Mesenteric fat pad (tissue), 1 donor: ENCODE measurements at places on chromosomes 1 and 21.

- no peak for DNase-seq
Measured at GRCh38 chr1:216531263-216532239, 108.3 kb upstream of the USH2A start.

- DNase-seq = no peak
Measured at GRCh38 chr1:112879834-112880233, 76.2 kb downstream of the SLC16A1 start.

GRCh38 chr1:25019337-25020172, 89.5 kb upstream of the RUNX3 start:
- DNase-seq = no peak

DNA sequence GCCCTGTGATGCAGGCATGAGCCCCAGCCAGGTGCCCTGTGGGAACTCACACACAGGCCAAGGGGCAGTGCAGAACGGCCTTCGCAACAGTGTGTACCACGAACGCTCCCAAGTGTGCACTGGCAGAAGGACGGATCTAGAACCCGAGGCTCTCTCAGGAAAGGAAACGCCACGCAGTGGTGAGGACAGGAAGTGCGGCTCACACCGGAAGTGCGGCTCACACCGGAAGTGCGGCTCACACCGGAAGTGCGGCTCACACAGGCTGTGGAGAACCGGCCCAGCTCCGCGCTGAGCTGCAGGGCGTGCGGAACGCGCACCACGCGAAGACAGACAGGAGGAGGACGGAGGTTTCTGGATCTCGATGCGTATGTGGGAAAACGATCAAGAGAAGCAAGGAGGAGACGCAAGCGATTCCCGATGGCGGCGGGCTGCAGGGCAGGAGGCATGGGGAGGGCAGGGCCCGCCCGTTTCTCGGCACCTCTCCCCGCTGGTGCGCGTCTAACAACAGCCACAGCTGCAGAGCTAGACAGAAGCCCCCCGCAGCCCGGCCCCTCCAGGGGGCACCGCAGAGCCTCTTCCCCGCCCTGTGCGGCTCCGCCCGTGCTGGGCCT, 35.9 kb upstream of the TMEM52 start:
- no peak for DNase-seq

DNA sequence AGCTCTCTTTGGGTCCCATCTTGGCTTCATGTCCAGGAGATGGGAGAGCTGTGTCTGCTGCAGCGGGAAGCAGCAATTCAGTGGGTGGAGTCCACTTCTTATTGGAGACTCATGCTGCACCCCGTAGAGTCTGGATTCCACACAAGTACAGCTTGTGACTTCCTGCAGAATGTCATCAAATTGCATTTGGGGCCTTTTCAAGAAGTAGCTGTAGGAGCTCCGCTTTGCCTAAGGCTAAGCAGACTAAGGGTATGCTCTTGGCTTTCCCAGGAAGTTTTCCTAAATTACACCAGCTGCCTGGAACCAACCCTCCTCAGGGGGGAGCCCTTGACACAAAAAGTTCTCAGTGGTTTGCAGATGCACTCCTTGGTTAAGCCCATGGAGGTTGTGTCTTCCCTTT, 5.7 kb upstream of the MOB3C start:
- DNase-seq = no peak

GRCh38 chr1:13492711-13493110, 21.1 kb downstream of the LRRC38 start:
- no peak for DNase-seq

- DNase-seq = no peak
Measured at GRCh38 chr1:78168306-78168705, 122.5 kb downstream of the GIPC2 start.

GRCh38 chr1:168199056-168199455, 20.3 kb downstream of the TIPRL start:
- DNase-seq = no peak

DNA sequence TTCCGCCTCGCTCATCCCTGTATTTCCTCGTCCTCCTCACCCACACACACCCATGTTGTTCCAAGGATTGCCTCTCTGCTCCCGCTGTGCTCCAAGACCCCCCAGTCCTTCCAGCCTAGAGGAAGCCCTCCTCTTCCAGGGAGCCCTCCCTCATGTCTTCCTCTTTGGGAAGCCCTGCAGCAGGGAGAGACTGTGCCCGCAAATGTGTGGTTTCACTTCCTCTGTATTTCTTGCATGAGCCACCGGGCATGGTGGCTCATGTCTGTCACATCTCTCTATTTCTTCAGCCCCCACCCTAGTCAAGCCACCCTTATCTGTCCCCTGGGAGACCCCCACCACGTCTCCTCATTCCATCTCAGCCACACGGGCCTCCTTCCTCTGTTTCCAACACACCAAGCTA, 57.5 kb upstream of the PAX7 start:
- DNase-seq = no peak

GRCh38 chr1:38640371-38640770, 219.2 kb downstream of the RRAGC start:
- no peak for DNase-seq

DNA sequence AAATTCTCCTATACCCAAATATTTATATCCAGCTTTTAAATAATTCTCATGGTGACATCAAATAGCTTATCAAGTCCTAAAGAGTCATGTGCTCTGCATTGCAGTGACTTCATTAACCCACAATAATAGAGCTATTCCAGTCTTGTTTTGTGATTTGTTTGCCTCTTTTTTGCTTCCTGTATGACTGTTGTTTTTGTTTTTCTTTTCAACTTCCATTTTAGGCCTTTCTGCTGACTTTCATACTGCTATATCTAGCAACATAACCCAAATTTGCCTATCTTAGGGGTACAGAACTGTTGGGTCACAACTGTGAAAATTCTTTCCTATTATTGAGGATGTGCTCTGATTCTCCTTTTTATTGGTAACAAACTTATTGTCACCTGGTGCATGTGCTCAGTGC, 30.3 kb downstream of the SPATA17 start:
- DNase-seq = no peak

DNA sequence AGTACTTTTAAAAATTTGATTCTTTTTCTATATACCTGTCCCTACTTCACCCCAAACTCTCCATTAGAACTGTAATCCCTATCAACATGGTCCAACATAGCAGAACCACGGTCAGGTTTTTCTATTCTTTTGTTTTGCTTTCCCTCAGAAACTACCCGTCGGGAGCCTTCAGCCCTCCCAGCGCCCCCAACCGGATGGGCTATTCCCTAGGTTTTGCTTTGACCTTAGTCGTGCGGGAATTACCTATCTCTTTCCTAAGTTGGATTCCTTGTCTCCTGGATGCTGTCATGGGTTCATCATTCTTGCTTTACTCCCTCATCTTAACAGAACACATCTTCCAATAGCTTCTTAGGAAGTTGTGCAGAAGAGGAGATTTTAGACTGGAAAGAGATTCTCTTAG, 97.5 kb upstream of the LBR start:
- DNase-seq = no peak

- DNase-seq = no peak
Measured at GRCh38 chr1:70438529-70438928, 27.5 kb downstream of the CTH start.

DNA sequence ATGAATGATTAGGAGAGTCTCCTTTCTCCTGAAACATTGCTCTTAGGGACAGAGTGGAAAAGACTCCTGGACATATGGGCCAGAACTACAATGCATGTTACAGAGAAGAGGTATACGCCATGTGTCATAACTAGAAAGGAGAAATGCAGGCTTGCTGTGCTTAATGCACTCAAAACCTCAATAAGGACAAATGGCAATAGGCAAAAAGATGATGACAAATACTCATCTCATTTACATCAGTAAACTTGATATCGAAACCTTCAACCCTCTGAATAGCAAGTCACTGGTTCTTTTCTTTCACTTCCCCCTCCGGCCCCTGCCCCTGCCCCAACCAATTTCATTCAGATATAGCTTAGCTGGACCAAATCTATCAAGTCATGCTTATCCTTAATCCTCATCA, 1.9 kb upstream of the GPR88 start:
- no peak for DNase-seq

DNA sequence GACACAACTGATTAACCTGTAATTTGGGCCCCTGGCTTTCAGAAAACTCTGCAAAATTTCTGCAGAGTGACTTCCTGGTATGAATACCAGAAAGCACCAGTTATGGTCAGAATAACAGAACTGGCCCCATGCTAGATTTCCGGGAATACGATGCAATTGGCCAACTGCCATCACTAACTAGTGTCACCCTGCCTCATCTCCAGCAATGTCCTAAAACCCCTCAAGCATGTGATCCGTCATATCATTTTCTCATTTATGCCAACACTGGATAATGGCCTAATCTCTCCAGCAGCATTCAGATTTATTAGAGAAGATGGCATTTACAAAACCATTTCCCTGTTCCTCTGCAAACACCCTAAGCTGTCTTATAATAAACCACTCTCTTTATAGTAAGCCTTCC, 15.4 kb downstream of the KAZN start:
- no peak for DNase-seq
